ENCODE measurements at places on chromosomes 12 and 14.

- DNase-seq = no peak
These were observed 24.7 kb upstream of the DYNC1H1 start for GRCh38 chr14:101939646-101940170.

DNA sequence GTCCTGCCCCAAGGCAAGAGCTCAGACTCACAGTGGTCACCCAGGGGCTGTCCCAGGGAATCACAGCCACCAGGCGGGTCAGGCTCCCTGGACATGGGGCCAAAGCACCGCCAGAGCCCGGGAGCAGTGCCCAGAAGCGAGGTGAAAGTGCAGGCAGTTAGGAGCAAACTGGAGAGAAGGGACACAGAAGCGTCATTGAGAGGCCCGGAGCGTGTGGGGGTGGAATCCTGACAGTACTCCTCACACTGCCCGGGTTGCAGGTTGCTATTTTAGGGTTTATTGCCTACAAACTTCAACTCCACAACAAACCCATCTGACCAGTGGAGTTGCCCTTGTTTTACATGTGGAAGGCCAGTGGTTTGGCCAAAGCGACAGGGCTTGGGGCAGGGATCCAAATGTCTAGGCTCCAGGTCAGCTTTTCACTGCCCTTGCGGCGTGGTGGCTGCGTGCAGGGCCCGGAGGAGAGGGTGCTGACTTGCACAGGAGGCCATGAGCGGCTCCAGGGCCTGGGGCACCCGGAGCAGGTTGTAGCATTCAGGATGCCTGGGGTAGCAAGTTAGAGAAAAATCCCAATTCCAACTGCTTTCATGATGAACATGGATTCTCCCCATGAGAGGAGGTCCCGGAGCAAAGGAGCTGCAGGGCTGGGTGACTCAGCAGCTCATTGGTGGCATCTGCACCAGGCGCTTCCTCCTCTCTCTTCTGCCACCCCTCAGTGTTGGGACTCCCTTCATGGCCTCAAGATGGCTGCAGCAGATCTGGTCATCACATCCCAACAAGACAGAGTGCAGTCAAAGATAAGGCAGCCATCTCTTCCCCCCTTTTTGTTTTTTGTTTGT is 112.3 kb upstream of the NCOR2 start:
- no peak for DNase-seq

- DNase-seq = no peak
These were observed 66.9 kb upstream of the CNOT2 start for GRCh38 chr12:70176290-70176689.

- DNase-seq = no peak
These were observed 209.3 kb upstream of the RGS6 start for GRCh38 chr14:71722885-71723284.

GRCh38 chr12:105504286-105504685 is 173.8 kb downstream of the C12orf75 start:
- DNase-seq = no peak

GRCh38 chr12:88746386-88746785 is 166.1 kb upstream of the KITLG start:
- peak; percentile 38 for DNase-seq

DNA sequence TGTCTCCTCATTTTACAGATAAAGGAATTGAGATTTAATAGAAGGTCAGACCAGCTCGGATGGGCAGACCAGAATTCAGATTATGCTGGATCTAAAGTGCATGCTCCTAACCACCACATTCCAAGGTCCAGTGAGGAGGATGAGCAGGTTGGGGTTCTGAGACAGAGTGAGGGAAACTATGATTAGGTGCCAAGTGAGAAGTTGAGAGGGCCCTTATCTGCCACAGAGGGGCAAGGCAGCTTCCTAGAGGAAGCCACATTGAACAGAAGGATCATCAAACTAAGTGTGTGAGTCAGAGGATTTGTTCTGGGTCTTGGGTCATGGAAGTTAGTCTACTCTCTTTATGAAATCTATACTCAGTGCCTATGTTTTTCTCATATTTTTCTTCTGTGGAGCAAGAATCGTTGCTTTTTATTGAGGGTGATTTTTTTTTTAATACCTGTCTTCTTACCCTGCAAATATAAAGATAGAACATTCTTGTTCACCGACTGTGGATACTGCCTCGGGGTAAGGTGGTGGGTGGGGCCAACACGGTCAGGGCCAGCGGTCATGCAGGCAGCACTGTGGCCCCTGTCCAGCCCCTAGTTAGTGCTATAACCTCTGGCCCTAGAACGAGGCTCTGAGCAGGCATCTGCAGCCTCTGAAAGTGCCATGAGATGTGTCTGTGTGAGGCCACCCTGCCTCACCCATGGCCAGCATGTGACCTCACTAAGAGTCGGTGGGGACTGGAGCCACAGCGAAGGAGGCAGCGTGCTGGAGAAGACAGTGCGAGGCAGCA is 55.6 kb upstream of the PTHLH start:
- no peak for DNase-seq

- no peak for DNase-seq
These were observed 3.9 kb downstream of the TAOK3 start for GRCh38 chr12:118368821-118369220.

DNA sequence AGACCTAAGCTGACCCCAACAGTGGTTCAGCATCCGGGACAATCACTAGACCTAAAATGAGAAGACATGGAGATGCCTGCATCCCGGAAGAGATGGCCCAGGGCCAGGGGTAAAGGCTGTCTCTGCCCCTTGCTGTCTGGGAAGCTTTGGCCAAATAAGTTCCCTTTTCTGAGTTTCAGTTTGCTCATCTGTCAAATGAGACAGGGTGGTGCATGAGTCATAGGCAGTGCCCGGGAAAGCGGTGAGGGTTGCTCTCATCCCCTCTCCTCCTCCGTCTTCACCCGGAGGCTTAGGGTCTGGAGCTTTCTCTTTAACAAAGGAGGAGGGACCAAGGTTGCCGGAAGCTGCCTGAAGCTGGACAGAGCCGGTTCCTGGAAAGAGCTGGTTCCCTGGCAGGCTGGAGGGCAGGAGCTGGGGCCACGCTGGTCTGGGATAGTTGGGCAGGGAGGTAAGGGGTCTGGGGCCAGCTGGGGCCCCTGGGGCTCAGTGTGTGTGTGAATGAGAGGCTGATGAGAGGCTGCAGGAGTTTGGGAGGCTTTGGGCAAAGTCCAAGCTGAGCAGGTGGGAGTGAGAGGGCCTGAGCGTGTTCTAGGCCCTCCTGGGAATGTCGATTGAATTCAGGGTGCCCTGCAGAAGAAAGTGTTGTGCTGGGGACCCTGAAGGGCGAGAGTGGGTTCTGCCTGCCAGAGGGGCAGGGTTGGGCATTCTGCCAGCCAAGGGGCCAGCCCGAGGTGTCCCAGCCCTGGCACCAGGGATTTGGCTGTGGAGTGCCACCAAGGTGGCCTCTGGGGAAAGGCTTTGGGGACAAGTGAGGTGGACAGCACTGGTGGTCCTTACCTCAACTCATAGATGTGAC is at the start of gene SDSL:
TSS of gene SDSL (plus strand) at position 351 of the 856 bp plus-strand sequence. CDS start 5,603 bp downstream, outside the sequence.
- peak; percentile 27 for DNase-seq

DNA sequence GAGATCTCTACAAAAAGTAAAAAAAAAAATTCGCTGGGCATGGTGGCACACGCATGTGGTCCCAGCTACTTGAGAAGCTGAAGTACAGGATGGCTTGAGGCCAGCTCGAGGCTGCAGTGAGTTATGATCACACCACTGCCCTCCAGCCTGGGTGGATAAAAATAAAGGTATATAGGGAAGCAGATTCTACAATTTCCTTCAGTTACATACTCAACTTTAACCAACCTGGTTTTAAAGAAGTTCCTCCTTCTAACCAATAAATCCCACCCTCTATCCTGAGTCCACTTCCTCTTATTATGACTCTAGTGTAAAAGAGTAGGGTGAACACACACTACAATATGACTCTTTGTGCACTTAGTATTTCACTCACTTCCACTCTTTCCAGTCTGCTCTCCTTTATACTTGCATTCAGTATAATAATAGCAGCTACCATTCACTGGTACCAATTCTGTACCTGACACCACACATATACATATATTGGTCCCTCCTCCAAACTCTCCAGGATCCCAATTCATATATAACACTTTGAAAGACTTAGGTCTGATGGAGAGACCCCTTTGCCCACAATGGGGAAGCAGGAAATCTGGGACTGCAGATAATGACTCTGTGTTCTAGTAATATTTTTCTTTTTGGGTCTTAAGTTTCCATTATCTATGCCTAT is 2.3 kb downstream of the ARF3 start:
- no peak for DNase-seq

- DNase-seq = no peak
These were observed 22.5 kb downstream of the MAP3K12 start for GRCh38 chr12:53476769-53477209.

DNA sequence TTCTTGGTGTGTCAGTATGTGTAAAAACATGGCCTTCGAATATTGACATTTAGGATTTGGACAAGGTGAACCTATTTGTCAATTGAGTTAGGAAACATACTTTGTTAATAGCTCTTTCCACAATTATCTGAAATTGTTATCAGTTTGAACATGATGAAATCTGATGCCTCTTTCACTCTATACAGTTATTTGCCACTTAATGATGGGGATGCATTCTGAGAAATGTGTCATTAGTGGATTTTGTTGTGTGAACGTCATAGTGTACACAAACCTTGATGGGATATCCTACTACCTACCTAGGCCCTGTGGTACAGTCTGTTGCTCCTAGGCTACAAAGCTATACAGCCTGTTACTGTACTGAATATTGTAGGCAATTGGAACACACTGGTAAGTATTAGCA is 4.8 kb downstream of the TULP3 start:
- DNase-seq = no peak

- peak; percentile 36 for DNase-seq
These were observed 109.3 kb downstream of the ITPR2 start for GRCh38 chr12:26723379-26724308.

GRCh38 chr14:96574171-96574632 is 72.0 kb downstream of the PAPOLA start:
- DNase-seq = no peak

DNA sequence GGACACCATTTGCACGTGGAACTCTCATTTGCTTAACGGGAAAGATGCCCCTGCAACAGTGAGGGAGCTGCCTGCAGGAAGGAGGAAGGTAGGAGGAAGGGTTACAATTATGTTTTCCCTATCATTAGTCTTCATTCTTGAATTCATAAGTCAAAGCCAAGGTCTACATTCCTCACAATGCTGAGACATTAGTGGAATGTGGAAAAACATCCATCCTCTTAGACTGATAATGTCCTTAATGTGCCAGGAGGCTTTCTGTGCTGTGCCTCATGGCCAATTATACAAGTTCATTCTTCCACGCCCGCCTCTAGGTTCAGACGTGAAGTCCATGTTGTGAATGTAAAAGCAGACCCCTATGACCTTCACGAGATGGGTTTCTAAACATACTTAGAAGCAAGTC is 1212.4 kb upstream of the TMEM132C start:
- peak; percentile 23 for DNase-seq

DNA sequence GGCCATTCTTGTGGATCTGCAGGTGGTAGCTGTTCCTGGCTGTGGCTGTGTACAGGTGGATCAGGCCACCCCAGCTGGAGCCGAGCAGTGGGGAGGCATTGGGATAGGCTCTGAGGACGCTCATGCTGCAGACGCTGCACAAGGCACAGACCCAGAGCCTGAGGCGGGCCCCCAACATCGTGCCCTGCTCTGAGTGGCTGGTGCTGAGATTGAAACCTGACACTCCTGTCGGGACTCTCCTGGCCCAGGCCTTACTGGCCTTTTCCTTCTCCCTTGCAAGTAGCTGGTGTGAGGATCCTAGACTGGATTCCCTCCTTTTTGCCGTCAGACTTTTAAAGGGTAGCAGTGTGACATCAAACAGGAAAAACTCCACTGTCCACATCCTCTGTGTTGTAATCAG is at the start of gene FGF23:
TSS of gene FGF23 (minus strand) at position 308 of the 400 bp plus-strand sequence. CDS start at position 178, 130 bp downstream.
- DNase-seq = no peak

GRCh38 chr12:123444092-123445026 is 7.9 kb upstream of the RILPL2 start:
- DNase-seq = no peak

DNA sequence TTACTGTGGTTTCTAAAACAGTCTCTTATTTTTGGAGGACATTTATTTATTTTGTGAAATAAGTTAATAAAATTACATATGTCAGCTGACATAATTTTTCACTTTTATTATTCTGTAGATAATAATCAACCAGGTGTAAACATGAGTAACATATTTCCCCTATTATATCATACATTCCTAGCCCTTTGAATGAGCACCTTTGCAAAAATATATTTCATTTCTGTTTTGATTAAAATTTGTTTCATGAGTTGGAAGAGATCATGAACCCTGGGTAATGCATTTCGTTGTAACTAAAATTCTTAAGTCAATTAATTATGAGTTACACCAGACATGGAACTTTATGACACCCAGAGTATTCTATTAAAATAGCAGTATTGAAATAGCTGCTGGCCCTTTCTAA is 56.3 kb downstream of the SLC16A7 start:
- no peak for DNase-seq

DNA sequence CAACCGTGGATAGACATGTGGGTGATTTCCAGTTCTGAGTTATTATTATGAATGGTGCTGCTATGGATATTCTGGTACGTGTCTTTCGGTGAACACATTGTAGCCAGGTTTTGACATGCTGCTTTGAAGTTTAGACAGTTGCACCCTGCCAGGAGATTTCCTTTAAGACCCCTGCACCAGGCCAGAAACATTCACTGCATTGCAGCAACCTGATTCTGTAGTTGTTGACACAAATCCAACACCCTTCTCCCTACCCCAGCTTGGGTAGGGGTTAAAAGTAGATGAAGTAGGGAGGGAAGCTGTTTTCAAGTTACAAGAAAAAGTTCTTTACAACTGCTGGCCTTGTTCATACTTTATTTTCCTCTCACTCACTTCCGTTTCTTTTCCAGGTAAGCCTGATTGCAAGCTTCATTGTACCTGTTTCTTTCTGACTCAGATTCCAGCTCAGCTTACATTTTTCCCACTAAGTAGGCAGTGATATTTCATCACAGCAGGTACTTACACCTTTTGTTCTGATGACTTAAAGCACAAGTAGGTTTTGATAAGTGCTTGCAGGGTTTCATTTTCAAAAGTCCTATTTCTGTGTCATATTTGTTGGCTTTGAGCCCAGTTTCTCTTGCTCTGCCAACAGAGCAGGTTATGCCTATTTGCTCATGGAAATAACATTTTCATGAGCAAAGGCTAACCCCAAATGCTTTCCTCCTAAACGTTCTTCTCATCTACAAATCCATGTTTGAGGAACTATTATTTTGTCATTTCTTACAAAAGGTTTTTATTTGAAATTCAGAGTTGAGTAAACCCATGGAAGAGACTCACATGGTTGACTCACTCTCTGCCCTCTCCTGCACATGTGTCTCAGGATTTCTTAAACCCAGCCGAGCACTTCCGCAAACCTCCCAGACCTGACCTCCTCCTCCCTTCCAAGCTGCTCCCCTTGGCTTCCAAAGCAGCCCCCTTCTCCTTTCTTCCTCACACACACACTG is 12.1 kb upstream of the LTA4H start:
- no peak for DNase-seq

DNA sequence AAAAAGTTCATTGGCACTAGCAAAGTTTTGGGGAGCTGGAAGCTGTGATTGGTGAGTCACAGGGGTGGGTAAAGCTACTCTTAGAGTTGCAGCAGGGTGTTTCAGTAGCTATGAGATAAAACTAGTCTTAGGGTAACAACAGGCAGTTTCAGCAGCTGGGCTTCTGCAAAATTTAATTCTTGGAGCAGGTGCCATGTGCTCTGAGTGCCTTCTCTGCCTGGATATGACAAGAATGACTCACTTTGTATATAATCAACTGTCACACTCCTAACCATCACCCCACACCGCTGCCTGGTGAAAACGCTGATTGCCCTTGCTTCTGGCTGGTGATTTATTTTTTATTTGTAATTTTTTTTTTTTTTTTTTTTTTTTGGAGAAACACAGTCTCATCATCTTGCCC is 10.5 kb upstream of the PLBD2 start:
- DNase-seq = no peak

- no peak for DNase-seq
These were observed 115.0 kb downstream of the BTG1 start for GRCh38 chr12:92030618-92031017.

GRCh38 chr12:22535478-22535877 is 8.9 kb downstream of the C2CD5 start:
- no peak for DNase-seq
